ENCODE measurements at places on chromosomes 1 and 21.

- no peaks in the 10 kb centered on the region for H3K36me3 ChIP-seq
- H3K4me3 ChIP-seq: no peak overlapping the region
- H3K4me1 ChIP-seq: no peaks in the 10 kb centered on the region
- no peak for DNase-seq
- H3K27ac ChIP-seq: no peak overlapping the region
- no peaks in the 10 kb centered on the region for H3K27me3 ChIP-seq
Observed at GRCh38 chr1:61125263-61125662, 42.9 kb downstream of the NFIA start.

DNA sequence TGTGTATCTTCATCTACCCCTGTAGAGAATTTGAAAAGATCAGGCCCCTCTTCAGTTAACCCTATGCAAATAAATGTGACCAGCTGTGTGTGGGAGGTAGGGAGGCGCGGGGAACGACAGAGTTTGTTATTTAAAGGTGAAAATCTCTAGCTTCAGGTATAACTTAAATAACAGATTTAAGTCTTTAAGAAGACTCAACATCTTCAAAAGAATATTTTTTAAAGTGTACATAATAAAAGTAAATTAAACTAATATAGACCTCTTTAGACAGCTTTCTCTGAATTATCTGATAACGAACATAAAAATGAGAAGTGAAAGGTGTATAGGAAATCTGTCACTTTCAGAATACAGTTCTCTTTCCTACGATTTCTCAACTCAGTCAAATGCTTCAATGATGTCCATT is 16.0 kb downstream of the ANGPTL3 start:
- no peak overlapping the region for H3K4me3 ChIP-seq
- no peaks in the 10 kb centered on the region for H3K4me1 ChIP-seq
- H3K27me3 ChIP-seq: no peaks in the 10 kb centered on the region
- DNase-seq: no peak

DNA sequence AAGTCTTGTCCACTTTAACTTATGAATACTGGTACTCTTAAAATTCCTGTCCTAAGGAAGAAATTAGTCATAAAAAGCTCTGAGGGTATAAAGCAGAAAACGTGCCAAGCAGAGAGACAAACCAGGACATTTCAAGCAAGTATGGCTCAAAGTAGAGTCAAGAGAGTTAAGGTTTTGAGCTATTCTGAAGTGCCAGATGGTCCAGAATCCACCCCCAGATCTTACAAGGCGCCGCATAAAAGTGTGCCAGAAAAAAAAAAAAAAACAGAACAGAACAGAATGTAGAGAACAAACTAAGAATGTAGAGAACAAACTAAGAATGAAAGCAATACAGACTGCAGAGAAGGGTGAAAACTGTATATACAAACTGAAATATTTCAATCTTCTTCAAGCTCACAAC is 12.5 kb downstream of the EPS15 start:
- no peak overlapping the region for H3K4me3 ChIP-seq
- no peaks in the 10 kb centered on the region for H3K36me3 ChIP-seq
- no peak overlapping the region for H3K27ac ChIP-seq

DNA sequence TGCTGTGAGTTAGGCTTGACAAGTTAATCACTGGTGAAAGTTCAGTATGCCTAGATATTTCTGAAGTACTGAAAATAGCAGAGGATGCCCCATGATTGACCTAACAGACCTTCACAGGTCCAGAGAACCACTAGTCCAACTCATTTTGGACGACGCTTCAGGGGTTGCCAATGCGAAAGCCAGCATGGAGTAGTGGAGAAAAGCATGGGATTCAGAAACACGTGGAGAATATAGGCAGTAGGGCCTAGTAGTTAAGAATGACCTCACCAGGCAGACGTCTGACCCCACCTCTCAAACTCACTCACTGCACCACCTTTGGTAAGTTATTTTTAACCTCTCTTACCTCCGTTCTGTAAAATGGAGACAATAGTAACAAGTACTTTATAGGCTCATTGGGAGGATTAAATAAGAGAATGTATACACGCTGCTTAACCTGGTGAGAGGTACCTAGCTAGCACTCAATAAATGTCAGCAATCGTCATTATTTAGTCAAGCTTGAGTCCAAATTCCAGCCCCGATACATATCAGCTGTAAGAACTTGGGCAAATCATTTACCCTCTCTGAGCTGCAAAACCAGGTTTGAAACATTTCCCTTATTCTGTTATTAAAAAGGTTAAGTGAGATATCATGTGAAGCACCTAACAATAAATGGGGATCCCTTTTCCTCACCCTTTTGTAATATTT is 13.2 kb downstream of the PLPP3 start:
- DNase-seq: no peak
- peaks cover 22% of the 10 kb centered on the region for H3K4me1 ChIP-seq
- no peaks in the 10 kb centered on the region for H3K27me3 ChIP-seq
- peaks cover 5% of the 10 kb centered on the region for H3K36me3 ChIP-seq
- no peak overlapping the region for H3K4me3 ChIP-seq
- H3K27ac ChIP-seq: no peak overlapping the region

- no peak for DNase-seq
- no peak overlapping the region for H3K27ac ChIP-seq
- H3K4me3 ChIP-seq: no peak overlapping the region
- H3K36me3 ChIP-seq: no peaks in the 10 kb centered on the region
Observed at GRCh38 chr21:36902793-36903192, 63.7 kb downstream of the HLCS start.

DNA sequence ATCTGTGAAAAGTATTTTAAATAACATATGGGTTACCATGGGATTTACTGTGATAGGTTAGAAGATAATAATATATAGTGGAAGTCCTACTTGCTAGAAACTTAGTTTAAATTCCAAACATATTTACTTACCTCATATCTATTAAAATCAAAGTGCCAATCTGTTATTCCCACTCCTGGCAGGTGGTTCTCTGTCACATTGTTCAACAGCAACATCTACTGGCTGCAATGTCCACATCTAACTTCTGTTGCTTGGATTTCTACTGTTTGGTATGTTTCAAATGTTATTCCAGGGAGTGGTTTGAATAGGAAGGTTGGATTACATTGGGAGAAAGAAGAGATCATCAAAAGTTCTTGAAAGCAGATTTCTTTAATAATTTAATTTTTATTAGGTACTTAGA is 122.5 kb upstream of the NCAM2 start:
- peak; percentile 2 for DNase-seq
- no peak overlapping the region for H3K27ac ChIP-seq
- no peaks in the 10 kb centered on the region for H3K27me3 ChIP-seq
- no peak overlapping the region for H3K4me3 ChIP-seq

All from neuronal stem cell (in vitro differentiated cells).